ENCODE measurements at places on chromosomes 11 and 22.

- DNase-seq, result no peak
Observed at GRCh38 chr11:9814108-9814507, 150.2 kb downstream of the SWAP70 start.

DNA sequence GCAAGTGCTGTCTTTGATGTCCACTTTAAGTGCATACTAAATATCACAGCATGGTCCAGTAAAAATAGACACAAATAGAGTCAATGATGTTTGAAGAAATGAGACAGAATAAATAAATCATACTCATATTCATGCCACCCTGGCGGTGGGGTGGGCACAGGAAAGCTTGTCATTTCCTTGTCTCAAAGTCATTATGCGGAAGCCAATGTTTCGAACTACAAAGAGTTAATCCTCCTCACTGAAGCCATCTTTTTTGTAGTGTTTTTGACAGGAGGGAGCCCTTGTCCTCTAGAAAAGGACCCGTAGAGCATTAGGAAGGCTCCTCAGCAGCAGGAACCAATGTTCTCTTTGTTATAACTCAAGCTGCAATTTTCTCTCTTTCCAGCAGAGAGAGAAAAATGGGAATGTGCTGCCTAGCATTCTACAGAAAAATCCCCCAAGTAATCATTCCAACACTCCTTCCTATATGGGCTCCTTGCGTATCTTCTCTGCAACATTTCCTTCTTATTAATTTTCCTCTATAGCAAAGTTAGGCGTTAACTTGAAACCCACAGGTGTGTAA is 30.6 kb downstream of the SC5D start:
- DNase-seq, result no peak

- no peak for DNase-seq
Observed at GRCh38 chr22:49486225-49486624, 341.4 kb downstream of the BRD1 start.

GRCh38 chr11:17743808-17744119 is 9.2 kb downstream of the KCNC1 start:
- no peak for DNase-seq

DNA sequence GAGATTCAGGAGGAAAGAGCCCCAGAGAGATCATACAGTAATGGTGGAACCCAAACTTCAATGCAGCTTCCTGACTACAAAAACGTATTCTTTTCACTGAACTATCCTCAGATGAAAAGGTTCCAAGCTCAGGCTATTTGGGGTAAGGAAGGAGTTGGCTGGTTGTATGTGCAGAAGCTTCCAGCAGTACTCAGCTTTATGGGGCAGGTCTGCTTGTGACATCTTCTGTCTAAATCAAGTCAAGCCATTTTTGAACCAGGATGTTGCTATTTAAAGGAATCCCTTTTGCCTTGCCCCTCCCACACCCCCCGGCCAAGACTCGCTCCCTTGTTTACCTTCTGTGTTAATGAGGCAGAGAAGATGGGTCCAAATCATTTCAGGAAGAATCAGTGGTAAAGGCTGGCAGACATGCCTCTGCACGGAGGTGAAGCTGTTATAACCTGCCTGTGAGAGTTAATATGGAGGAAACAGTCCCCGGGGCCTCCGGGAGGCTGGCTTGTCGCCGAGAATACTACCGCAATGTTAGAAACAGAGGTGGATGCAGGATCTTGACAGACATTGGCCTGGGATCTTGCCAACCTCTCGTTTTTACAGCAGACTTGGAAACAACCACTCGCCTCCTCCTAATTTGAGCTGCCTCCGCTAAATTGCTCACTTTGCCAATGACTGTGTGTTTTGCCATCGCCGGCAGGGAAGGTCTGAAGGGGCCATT is 45.4 kb downstream of the TIMP3 start:
- DNase-seq, result no peak

DNA sequence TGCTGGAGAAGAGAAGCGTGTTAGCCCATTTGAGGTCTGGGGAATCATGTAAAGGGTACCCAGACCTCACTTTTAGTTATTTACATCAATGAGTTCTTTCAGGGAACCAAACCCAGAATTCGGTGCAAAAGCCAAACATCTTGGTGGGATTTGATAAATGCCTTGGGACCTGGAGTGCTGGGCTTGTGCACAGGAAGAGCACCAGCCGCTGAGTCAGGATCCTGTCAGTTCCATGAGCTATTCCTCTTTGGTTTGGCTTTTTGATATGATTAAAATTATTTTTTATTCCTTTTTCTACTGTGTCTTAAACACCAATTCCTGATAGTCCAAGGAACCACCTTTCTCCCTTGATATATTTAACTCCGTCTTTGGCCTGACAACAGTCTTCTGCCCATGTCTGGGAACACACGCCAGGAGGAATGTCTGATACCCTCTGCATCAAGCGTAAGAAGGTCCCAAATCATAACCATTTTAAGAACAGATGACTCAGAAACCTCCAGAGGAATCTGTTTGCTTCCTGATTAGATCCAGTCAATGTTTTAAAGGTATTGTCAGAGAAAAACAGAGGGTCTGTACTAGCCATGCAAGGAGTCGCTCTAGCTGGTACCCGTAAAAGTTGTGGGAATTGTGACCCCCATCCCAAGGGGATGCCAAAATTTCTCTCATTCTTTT is 65.2 kb downstream of the ALX4 start:
- no peak for DNase-seq

- DNase-seq, result peak; percentile 28
Observed at GRCh38 chr11:118634431-118635236, 27.2 kb downstream of the PHLDB1 start.

Data from amygdala (tissue), 56 donors.